NCI-H2227 treated with DMSO at 0.1 percent for 48 hours (cell line): ENCODE measurements at places on chromosomes 16 and 17.

DNA sequence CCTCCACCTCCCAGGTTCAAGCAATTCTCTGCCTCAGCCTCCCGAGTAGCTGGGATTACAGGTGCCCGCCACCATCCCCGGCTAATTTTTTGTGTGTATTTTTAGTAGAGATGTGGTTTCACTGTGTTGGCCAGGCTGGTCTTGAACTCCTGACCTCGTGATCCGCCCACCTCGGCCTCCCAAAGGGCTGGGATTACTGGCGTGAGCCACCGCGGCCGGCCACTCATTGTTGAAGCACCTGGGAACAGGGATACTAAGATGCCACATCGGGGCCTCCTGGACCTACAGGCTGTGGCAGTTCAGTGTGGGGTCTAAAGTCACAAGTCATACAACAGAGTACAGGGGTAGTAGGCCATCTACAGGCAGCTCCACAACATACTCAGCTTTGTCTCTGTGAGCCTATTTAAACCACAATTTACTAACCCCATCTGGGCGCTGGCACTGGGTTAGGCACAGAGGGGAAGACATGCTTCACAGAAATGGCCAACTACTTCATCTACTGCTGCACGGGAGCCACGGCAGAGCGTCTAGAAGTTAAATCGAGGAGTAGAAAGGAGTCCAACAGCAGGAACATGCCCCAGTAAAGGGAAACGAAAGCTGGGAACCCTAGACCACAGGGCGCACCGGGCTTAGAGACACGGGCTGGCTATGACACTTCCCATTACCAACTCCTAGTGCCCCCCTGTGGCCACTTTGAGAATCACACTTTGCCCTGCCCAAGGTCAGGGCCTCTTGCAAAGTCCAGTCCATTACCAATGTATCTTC is 4.3 kb downstream of the VAMP2 start:
- DNase-seq, result peak; percentile 18

DNA sequence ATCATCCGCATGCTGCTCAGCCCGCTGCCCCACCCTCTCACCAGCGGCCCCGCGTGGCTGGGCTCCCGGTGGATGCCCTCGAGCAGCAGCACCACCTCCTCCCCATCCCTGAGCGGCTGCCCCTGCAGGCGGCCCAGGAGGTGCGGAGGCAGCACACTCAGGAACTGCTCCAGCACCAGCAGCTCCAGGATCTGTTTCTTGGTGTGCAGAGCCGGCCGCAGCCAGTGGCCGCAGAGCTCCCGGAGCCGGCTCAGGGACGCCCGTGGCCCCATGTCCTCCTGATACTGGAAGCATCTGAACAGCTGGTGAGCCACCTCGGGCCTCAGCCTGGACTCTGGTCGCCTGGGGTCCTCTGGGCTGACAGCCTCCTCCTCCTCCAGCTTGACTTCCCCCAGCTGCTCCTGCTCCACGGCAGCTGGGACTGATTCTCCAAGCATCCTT is 6.6 kb downstream of the ZSCAN10 start:
- no peak for DNase-seq

GRCh38 chr16:80014241-80014939 is 413.9 kb upstream of the MAF start:
- no peak for DNase-seq

- DNase-seq, result no peak
Measured at GRCh38 chr16:68833251-68833650, 10.1 kb upstream of the TANGO6 start.

DNA sequence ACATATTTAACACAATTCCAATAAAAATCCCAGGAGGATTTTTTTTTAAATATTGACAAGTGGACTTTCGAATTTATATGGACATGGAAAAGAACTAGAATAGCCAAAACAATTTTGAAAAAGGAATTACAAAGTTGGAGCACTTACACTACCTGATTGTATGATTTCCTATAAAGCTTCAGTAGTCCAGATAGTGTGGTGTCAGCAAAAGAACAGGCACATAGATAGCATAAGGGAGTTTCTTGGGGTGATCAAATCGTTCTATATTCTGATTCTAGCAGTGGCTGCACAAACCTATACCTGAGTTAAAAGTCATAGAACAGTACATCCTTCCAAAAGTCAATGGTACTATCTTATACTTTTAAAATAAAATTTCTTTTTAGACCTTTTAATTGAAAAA is 66.4 kb upstream of the CES5A start:
- no peak for DNase-seq

GRCh38 chr17:44356241-44356640 is 7.4 kb downstream of the FAM171A2 start:
- DNase-seq, result no peak

- DNase-seq, result no peak
Measured at GRCh38 chr16:4615384-4616046, 827 bp upstream of the UBALD1 start.

DNA sequence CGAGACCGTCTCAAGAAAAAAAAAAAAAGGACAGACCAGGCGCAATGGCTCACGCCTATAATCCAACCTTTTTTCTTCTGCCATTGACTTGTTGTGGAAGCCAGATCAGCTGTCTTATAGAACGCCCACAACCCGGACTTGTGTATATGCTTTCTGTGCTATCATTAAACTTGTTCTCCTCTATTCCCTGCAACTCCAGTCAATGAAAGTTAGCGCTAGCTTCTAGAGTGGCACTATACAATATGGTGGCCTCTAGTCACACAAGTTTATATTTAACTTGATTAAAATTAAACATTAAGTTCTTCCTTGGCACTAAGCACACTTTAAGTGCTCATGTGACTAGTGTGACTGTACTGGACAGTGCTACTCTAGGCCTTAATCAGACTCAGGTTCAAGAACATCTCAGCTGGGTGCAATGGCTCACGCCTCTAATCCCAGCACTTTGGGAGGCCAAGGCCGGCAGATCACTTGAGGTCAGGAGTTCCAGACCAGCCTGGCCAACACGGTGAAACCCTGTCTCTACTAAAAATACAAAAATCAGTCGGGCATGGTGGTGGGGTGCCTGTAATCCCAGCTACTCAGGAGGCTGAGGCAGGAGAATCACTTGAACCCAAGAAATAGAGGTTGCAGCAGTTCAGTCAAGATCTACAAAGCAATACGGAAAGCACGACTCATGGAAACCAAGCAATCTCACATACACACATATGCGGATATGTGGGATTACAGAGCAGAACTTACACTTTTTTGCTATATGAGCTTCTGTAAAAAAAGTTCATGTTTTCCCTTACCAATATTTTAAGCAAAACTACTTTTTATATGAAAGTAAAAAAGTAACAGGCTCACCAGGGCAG is 18.8 kb upstream of the GLG1 start:
- no peak for DNase-seq

- DNase-seq, result no peak
Measured at GRCh38 chr16:54177052-54177861, 109.3 kb downstream of the IRX3 start.

DNA sequence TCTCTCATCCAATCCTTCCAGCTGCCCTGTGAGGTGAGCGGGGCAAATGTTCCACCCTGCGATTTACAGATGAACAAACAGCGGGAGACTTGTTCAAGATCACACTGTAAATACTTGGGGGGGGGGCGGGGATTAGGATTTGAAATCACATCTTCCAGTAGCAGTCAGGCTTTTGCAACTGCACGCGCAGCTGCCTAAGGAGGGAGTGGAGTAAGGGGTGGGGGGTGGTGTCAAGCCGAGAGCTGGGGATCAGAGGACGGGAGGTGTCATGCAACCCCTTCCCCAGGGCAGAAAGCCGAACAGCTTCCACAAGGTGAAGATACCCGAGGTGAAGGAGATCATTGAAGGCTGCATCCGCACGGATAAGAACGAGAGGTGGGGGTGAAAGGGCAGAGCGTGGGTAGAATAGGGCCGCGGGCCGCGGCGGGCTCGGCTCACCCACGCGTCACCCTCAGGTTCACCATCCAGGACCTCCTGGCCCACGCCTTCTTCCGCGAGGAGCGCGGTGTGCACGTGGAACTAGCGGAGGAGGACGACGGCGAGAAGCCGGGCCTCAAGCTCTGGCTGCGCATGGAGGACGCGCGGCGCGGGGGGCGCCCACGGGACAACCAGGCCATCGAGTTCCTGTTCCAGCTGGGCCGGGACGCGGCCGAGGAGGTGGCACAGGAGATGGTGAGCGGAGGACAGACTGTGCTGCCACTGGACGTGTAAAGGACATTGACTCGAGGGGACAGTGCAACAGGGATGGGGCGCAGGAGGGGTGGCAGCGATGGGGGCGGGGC is 4.6 kb downstream of the WNK4 start:
- no peak for DNase-seq

- DNase-seq, result no peak
Measured at GRCh38 chr17:49583889-49584288, 8.2 kb downstream of the NXPH3 start.

DNA sequence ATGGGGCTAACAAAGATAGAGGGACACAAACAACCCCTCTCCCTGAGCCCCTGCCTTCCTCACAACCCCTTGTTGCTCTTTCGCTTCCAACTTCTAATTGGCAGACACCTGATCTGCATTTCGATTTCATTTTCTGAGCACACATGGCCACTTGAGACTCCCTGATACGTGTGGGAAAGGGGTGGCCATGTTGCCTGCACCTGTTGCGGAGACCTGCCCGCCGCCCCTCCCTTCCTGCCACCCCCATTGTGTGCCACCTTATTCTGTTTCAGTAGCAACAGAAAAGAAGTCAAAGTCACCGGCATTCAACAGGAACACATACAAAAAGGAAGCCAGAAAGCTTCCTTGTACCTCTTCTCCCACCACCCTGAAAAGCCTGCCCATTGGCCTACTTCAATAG is 254.7 kb upstream of the SOX9 start:
- no peak for DNase-seq

GRCh38 chr16:5900046-5900445 is 802.5 kb upstream of the EEF2KMT start:
- no peak for DNase-seq

- DNase-seq, result no peak
Measured at GRCh38 chr17:64685705-64686104, 23.6 kb upstream of the SMURF2 start.

GRCh38 chr16:67364600-67365235 is 28.6 kb downstream of the TPPP3 start:
- DNase-seq, result no peak

DNA sequence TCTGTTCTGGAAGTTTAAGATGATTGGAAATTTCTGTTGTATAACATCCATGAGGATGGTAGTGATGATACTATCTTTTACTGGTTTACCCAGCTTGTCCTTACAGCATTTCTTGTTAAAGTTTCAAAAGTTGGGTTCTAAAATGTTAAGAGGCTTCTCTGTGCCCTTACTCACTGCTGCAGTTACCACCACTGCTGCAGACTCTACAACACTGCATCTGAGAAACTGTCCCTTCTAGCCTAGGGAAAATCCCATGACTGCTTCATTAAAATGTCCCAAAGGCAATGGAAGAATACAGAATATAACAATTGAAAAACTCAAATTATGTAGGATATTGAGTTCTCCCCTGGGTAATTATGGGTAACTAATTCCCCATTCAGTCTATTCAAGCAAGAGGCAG is 3.8 kb upstream of the NSRP1 start:
- no peak for DNase-seq
